D721Med (cell line): ENCODE measurements at places on chromosomes 5 and 9.

DNA sequence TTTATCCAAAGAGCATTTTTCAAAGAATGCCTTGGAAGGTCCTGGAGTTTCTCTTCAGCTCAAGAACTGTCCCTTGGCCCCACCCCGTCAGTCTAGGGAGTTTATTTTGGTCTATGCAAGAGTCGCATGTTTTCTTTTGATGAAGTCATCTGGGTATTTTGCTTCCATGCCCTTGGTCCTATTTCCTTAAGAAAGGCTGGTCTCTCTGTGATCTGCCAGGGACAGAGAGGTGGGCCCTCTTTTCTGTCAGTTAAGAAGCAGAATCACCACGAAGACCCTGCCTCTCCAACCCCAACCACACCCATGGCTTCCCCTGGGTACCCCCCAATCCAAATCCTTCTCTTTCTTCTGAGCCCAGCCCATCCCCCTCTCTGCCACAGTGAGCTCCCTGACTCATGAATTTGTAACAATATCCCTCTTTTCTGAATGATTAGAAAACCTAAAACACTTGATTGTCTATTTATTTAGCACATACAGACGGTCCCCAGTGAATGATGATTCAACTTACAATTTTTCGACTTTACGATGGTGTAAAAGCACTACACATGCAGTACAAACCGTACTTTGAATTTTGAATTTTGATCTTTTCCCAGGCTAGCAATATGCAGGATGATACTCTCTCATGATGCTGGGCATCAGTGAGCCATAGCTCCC lies 163.5 kb upstream of the ADRA1B start:
- DNase-seq, result no peak

- DNase-seq, result no peak
These were observed 281.9 kb upstream of the NMUR2 start for GRCh38 chr5:152686931-152687330.

- DNase-seq, result no peak
These were observed 55.7 kb downstream of the ARL15 start for GRCh38 chr5:54254482-54255198.

GRCh38 chr5:90865180-90865579 lies 306.6 kb downstream of the ADGRV1 start:
- no peak for DNase-seq

- DNase-seq, result no peak
These were observed 115.4 kb downstream of the HSD17B3 start for GRCh38 chr9:96186591-96187011.

DNA sequence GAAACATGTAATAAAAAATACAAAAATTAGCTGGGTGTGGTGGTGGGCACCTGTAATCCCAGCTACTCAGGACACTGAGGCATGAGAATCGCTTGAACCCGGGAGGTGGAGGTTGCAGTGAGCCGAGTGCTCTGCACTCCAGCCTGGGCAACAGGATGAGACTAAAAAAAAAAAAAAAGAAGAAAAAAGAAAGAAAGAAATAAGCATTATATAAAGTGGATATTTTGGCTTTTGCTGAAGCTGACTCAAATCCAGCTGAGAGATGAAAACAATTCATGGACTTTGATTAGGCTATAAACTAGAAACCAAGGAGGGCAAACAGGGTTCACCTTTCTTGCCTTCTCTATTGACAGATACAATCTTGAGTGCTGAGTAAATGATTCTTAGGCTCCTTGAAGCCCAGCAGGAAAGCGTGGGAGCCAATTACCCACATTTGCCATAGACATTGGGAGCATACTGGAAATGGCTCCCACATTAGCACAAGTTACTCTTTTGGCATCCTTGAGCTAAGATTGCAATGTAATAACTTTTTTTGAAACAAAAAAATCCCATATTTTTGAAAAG lies 2.4 kb upstream of the BTF3 start:
- DNase-seq, result no peak

GRCh38 chr5:82168294-82168693 lies 109.9 kb downstream of the RPS23 start:
- DNase-seq, result no peak

- DNase-seq, result no peak
These were observed 11.7 kb downstream of the KCNV2 start for GRCh38 chr9:2729003-2729402.

- DNase-seq, result no peak
These were observed 54.9 kb downstream of the DUSP1 start for GRCh38 chr5:172715931-172716682.

DNA sequence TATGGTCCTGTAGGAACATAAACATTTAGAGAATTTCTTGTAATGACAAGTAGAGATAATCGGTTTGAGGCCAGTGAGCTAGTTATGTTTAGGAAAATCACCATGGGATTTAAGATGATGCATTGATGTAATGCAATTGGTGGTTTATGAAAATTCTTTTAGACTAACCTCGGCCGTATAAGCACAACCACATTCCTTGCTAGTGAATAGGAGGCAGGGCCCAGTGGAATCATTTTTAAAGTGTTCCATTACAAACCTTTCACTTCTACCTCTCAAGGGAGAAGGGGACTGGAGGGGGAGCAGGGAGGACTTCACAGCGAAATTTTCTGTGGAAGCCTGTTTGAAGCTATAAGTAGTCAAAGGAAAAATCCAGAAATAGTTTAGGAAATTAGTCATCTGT lies 71.8 kb upstream of the NFIL3 start:
- DNase-seq, result no peak

DNA sequence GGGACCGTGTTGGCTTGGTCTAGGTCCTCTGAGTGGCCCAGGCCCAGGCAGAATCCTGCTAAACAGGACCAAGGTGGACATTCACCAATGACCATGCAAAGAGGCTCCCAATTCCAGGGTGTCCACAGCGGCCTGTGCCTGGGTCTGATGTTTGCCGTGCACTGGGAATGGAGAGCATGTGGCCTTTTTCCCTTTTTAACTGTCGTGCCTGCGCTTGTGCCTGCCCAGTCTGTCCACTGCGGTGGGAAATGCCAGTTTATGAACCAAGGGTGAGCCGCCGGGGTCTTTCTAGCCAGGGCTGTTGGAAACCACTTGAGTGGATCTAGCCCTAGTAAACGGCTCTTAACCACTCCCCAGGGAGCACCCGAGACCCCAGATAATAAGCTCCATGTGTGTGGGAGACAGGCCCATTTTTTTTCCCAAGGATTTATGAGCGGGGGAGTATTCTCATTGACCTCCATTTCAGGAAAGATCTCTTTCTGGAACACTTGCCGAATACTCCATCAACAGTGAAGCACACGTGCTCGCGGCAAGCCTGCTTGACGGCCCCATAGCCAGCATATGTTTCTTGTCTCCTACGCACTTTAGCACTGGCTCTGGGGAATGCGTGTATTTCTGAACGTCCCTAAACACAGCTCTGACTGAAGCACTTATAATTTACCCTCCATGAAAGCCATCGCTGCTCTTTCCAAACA lies 93.2 kb upstream of the PHYKPL start:
- DNase-seq, result no peak

DNA sequence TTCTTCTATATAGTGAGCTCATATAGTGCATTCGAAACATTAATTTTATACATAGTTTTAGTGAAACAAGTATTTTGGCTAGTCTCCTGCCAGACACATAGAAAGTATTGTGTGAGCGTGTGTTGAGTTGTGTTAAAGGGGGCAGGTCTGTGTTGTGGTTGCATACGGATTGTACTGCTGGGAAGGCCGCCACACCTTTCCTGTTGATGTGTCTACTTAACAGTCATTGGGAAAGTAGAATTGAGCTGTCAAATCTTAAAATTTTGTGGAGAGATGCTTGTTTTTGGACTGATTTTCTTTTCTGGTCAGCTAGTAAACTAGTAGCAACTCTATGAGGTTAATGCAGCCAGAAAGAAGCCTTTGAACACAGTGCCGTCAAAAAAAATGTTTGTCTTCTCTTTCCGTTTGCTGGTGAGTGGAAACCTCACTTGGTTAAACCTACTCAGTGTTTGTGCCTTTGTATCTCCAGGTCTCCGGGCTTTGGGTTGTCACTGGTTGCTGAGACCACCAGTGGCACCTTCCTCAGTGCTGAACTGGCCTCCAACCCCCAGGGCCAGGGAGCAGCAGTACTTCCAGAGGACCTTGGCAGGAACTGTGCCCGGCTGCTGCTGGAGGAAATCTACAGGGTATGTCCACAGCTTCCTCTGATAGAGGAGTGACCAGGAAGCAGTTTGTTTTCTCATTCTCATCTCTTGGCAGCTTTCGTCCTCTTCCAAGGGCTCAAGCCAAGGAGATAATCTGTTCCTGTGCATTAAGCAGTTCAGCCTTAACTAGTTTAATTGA lies 51.5 kb downstream of the RCL1 start:
- DNase-seq, result no peak
